ENCODE measurements at places on chromosomes 2 and 18.
A peak's percentile ranks its signal among the peaks of the same experiment; 100 is the strongest.

DNA sequence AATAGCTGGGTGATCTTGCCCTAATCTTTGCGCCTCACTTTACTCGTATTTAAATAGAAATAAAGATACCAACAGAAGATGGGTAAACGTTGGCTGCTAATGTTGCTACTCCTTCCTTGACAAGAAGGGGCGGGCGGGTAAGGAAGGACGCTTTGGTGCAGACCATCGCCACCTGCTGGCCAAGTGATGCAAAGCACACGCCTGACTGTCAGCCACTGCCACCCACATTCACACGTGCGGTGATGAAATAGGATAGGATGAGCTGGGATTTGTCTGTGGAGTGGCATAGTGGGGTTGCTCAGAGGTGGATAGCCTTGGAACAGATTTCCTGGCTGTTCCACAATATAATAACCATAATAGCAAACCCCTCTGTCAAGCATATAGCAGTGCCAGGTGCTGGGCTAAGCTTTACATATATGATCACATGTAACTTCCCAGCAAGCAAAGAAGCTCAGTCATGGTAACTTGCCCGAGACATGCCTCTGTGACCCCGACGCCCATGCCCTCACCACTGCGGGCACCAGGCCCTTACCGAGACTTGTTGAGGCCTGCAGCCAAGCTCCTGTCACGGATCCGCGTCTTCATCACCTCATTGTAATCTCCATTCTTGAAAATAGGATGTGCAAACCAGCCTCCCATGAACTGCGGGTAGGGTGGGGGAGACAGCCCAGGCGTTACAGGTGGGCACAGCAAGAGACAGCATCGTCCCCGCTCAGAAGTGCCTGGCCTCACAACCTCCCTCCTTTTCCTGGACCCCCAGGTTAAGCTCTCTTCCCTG, 39.3 kb downstream of the LCT start:
- DNase-seq, result peak; percentile 73

DNA sequence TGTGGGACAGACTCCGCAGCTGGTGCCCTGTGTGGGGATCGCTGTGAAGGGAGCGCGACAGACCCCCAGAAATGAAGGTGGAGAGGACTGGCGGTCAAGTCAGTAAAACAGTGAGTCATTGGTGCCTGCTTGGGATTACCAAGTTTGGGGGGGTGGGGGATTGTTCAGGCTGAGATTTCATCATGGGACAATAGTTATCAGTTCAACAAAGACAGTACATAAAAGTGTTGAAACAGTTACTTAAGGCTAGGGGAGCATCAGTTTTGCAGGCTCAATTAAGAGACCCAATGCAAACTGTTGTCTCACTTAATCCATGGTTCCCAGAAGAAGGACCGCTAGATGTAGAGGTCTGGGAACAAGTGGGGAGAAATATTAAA, 42.4 kb upstream of the PDK1 start:
- DNase-seq, result no peak

- no peak for DNase-seq
Measured at GRCh38 chr2:39704540-39704939, 38.8 kb downstream of the TMEM178A start.

DNA sequence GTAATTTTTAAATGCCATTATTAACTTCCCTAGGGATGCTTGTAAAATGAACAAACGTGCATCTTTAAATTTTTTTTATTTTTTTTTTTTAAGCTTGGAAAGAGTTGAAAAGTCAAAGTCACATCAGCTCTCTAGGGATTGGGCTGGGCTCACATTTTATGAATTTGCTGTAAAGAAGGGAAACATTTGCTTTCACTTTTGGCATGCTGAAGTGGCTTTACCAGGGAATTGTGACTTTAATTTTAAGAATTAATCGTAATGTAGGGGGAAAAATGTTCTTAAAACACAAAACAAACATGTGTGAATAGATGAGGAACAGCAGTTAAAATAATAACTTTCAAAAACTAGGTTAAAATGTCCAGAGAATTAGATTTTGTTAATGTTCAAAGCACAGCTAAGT, 123.0 kb downstream of the AGAP1 start:
- DNase-seq, result no peak

- DNase-seq, result no peak
Measured at GRCh38 chr2:71576541-71576940, 123.2 kb downstream of the DYSF start.

GRCh38 chr2:61898810-61899209, 6.7 kb upstream of the COMMD1 start:
- DNase-seq, result no peak

Measured in activated T-cell treated with anti-CD3 and anti-CD28 coated beads for 24 hours (primary cell).